Glomerular endothelial cell (primary cell): ENCODE measurements at places on chromosomes 12 and 14. TPM values are rescaled to one million over a fixed set of nuclear protein-coding genes. Genes with fewer than 3 reads are reported as not detected.

ANO4 gene
- total RNA-seq, result 0.05 and 1.6 TPM in 2 replicates

NOVA1 gene
- total RNA-seq, result 0.87 and 4.5 TPM in 2 replicates

TMEM260 gene
- 14.3 and 16.5 TPM in 2 replicates for total RNA-seq

PTGER2 gene
- 0.92 and 1.9 TPM in 2 replicates for total RNA-seq

TOMM20L gene
- total RNA-seq, result not detected in 2 replicates

KCNC2 gene
- not detected in 2 replicates for total RNA-seq

SLC10A1 gene
- not detected in 2 replicates for total RNA-seq

LRRIQ1 gene
- total RNA-seq, result 0.78 and 0.88 TPM in 2 replicates

CAPS2 gene
- total RNA-seq, result 2.6 TPM in 1 of 2 replicates, not detected in the other

COCH gene
- 1.1 and 1.8 TPM in 2 replicates for total RNA-seq

CMTM5 gene
- not detected in 2 replicates for total RNA-seq

ANG gene
- total RNA-seq, result 4.5 and 5.9 TPM in 2 replicates

NAA30 gene
- 18.0 and 21.9 TPM in 2 replicates for total RNA-seq

IAPP gene
- not detected in 2 replicates for total RNA-seq

WNT1 gene
- not detected in 2 replicates for total RNA-seq

TBX3 gene
- 6.8 and 6.9 TPM in 2 replicates for total RNA-seq

CCDC197 gene
- total RNA-seq, result not detected in 2 replicates

ADCK1 gene
- total RNA-seq, result 7.2 and 12.7 TPM in 2 replicates

IL22 gene
- total RNA-seq, result not detected in 2 replicates

HAL gene
- total RNA-seq, result 0.06 TPM in 1 of 2 replicates, not detected in the other

CYP46A1 gene
- total RNA-seq, result 0.12 and 2.2 TPM in 2 replicates

IQSEC3 gene
- 0.15 and 0.18 TPM in 2 replicates for total RNA-seq

HNF1A gene
- not detected in 2 replicates for total RNA-seq

TAS2R9 gene
- total RNA-seq, result 0.18 TPM in 1 of 2 replicates, not detected in the other

STXBP6 gene
- 0.06 and 1.3 TPM in 2 replicates for total RNA-seq

GPR84 gene
- total RNA-seq, result not detected in 2 replicates

TAS2R30 gene
- total RNA-seq, result 0.73 and 3.5 TPM in 2 replicates

ITFG2 gene
- 15.4 and 20.1 TPM in 2 replicates for total RNA-seq

LGALS3 gene
- total RNA-seq, result 38.2 and 61.0 TPM in 2 replicates

CACNA1C gene
- 0.47 and 5.6 TPM in 2 replicates for total RNA-seq

CSAD gene
- total RNA-seq, result 5.7 and 17.3 TPM in 2 replicates

TEX22 gene
- total RNA-seq, result 0.15 and 0.18 TPM in 2 replicates

RNF212B gene
- not detected in 2 replicates for total RNA-seq

ZNF891 gene
- 0.39 and 1.7 TPM in 2 replicates for total RNA-seq

CLEC4D gene
- total RNA-seq, result not detected in 2 replicates

KRT77 gene
- total RNA-seq, result not detected in 2 replicates

PLEKHD1 gene
- 0.18 TPM in 1 of 2 replicates, not detected in the other for total RNA-seq

EPYC gene
- not detected in 2 replicates for total RNA-seq

POTEM gene
- total RNA-seq, result not detected in 2 replicates

LRIG3 gene
- 19.9 and 34.7 TPM in 2 replicates for total RNA-seq

CMA1 gene
- total RNA-seq, result not detected in 2 replicates

BIN2 gene
- not detected in 2 replicates for total RNA-seq

PTPRR gene
- total RNA-seq, result 0.15 and 1.1 TPM in 2 replicates

FAIM2 gene
- not detected in 2 replicates for total RNA-seq

CPNE6 gene
- total RNA-seq, result not detected in 2 replicates

SERPINA3 gene
- total RNA-seq, result 0.10 and 0.29 TPM in 2 replicates

TMEM119 gene
- total RNA-seq, result not detected in 2 replicates

RASAL1 gene
- total RNA-seq, result not detected in 2 replicates

SYT1 gene
- total RNA-seq, result 9.6 and 13.2 TPM in 2 replicates

GYS2 gene
- not detected in 2 replicates for total RNA-seq

TMTC3 gene
- total RNA-seq, result 24.0 and 31.2 TPM in 2 replicates

KRT2 gene
- not detected in 2 replicates for total RNA-seq

IFI27 gene
- 142 and 820 TPM in 2 replicates for total RNA-seq

GLI1 gene
- total RNA-seq, result 0.12 and 0.19 TPM in 2 replicates

GARIN6 gene
- not detected in 2 replicates for total RNA-seq

TIGAR gene
- total RNA-seq, result 20.3 and 25.1 TPM in 2 replicates

RAD51B gene
- 4.6 and 9.7 TPM in 2 replicates for total RNA-seq

DNAJC22 gene
- total RNA-seq, result 0.48 and 1.2 TPM in 2 replicates

COX8C gene
- total RNA-seq, result not detected in 2 replicates

FLVCR2 gene
- 2.1 and 7.4 TPM in 2 replicates for total RNA-seq
